ENCODE measurements at places on chromosomes 2 and 18.

GRCh38 chr18:26103579-26103978, 13.2 kb upstream of the SS18 start:
- DNase-seq: no peak

GRCh38 chr18:68734308-68734707, 19.4 kb upstream of the TMX3 start:
- DNase-seq: no peak

GRCh38 chr18:26526966-26527234, 21.5 kb downstream of the KCTD1 start:
- DNase-seq: no peak

DNA sequence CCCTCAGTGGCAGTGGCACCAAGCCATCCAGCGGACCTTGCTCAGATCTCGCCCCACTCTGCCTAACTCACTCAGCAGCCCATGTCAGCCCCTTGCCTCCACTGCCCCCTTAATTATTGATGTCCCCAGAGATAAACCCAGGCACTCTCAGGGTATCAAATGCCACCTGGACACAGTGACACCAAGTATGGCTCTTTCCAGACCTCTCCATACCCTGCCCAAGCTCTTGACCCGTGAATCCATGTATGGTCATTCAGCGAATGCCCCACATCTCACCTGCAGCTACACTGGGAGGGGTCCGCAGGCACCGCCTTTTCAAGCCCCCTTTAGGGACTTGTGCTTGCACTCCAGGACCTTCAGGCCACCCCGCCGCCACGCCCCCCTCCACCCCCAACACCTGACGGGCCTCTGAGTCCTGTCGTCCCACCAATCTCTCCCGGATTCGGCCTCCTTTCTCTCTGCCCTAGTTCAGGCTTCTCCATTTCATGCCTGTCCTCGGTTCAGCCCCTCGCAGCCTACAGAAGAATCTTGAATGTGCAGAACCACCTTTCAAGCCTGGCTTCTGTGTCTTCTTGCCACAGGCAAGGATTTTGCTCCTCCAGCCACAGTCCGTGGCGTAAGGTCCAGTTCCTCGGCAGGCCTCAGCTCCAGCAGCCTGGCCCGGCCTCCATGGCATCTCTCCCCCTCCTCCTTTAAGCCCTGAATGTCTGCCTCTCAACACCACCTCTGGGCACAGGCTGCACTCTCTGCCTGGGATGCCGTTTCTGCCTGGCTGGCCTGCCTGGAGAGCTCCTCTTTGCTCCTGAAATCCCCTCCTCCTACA, 54.1 kb upstream of the ODC1 start:
- DNase-seq: no peak

- no peak for DNase-seq
Observed at GRCh38 chr2:127641133-127641532, 4.8 kb upstream of the GPR17 start.

- DNase-seq: no peak
Observed at GRCh38 chr2:149320362-149320761, 10.0 kb upstream of the LYPD6 start.

DNA sequence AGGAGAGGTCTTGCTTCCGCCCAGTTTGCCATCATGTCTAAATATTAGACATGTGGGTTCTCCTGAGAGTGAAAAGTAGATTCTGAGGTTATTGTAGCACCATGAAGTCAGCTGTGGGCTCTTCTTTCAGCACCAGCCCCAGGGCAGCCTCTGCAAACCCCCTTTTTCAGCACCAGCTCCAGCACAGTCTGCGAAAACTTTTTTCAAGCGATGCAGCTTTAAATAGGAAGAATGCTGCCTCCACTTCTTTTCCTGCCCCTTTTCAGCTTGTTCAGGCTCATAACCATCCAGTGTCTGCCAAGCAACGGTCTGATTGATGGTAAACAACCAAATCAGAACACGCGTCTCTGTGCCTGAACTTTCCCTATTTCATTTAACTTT, at the start of gene COL5A2:
Gene COL5A2, minus strand, starts transcription at position 192 of the 381 bp plus-strand sequence. Its CDS starts 157 bp downstream, at position 35.
- DNase-seq: no peak

- DNase-seq: no peak
Observed at GRCh38 chr2:138777996-138778395, 2.2 kb downstream of the NXPH2 start.

- DNase-seq: no peak
Observed at GRCh38 chr18:55128437-55128836, 169.2 kb upstream of the CCDC68 start.

GRCh38 chr2:200679535-200679934, 93.7 kb downstream of the AOX1 start:
- DNase-seq: no peak

DNA sequence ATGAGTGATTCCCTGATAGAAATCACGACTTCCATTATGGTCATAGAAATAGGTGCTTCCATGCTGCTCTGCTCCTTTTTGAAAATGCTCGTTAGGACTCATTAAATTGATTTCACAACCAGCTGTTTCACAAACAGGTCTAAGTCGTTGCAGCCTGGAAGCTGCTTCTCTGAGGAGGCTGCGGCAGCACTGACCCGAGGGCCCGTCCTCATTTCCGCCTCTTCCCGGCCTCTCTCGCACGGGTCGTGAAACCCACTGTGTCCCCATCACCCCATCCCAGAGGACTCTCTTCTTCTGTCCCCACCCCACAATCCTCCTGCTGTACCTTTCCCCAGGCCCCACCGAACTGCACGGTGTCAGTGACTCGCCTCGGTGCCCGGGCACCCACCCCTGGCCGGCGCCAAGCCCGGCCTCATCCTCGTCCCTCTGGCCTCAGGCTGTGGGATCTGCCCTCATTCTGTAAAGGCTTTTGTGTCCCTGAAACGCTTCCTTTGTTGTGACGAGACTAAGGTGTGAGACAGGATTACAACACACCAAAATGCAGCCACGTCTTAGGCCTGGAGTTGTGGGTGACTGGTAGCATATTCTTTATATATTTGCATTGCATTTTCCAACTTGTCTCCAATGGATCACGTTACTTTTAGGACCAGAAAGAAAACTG, 112.7 kb upstream of the CTDP1 start:
- DNase-seq: no peak

DNA sequence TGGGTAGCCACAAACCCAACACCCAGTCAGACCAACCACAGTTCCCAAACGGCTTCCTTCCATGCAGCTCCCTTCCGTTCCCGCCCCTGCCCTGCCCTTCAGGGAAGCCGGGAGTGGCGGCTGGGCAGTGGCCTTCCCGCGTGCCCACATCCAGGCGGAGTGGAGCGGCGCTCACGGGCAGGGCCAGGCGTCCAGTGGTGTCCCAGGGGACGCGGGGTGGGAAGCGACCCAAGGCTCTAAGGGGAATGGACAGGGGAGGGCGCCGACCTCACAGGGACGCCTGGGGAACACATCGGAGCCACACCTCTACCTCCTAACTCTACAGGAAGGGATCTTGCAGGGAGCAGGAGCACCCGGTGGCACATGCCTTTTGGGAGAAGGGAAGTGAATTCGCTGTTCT, 225.9 kb upstream of the MGAT5 start:
- no peak for DNase-seq

DNA sequence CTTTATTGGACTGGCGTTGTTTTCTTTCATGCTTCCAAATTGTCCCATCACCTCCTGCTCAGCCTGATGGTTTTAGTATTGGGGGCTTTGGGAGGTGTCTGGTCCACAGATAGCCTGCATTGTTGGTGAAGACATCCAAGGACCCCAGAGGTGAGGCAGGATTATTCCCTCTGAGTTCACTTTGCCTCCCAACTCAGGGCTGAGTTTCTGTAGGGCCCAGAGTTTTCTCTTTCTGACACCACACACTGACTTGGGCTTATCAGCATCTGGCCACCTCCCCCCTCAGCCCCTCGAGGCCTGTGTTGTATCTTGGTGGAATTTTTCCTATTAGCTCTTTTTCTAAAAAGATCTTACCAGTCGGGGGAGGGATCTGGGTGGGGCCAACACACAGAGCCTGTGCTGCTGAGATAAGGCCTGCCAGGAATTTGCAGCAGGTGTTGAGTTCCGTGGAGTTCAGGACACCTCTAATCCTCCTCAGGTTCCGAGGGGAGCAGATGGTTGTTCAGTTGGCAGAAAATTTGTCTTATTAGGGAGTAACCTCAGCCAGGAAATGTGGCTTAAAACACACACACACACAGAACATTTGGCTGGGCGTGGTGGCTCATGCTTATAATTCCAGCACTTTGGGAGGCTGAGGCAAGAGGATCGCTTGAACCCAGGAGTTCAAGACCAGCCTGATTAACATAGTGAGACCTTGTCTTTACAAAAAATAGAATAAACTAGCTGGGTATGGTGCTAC, 7.3 kb downstream of the EMILIN2 start:
- no peak for DNase-seq

GRCh38 chr2:240215676-240216051, 75.2 kb upstream of the OTOS start:
- no peak for DNase-seq

Measured in NCI-H1092 (cell line).